ENCODE measurements at places on chromosomes 13 and 19.
A peak's percentile ranks its signal among the peaks of the same experiment; 100 is the strongest.

DNA sequence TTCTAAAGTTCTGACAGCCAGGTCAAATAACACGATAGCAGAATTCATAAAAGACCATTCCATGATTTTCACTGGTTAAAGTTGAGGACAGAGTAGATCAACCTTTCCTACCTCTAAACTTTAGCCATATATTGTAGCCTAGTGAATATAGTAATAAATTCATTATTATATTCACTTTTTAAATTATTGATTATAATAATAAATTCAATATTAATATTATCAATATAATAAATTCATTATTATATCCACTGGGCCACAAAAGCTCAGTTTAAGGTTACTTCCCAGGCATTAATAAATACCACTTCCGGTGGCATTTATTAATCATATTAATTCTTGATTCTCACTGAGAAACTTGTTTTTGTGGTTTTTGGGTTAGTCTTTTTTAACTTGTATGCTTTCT, 85.7 kb upstream of the GPC6 start:
- no peak for DNase-seq

DNA sequence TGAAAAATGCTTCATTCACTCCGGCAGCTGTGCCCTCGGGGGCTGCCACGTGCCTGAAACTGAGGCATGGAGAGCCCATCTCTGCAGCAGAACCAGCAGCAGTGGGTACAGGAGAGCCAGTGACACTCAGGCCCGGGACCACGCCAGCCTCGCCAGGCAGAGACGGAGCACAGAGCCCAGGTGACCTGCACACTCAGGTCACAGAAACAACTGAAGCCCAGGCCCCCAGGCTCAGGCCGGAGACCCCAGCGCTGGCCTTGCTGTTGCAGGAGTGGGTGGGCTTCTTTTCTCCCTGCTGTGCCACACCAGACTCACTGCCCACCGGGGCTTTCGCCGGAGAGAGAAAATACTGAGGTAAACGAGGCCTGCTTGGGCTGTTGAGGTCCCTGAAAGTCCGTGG, 117.3 kb downstream of the SOX1 start:
- no peak for DNase-seq

DNA sequence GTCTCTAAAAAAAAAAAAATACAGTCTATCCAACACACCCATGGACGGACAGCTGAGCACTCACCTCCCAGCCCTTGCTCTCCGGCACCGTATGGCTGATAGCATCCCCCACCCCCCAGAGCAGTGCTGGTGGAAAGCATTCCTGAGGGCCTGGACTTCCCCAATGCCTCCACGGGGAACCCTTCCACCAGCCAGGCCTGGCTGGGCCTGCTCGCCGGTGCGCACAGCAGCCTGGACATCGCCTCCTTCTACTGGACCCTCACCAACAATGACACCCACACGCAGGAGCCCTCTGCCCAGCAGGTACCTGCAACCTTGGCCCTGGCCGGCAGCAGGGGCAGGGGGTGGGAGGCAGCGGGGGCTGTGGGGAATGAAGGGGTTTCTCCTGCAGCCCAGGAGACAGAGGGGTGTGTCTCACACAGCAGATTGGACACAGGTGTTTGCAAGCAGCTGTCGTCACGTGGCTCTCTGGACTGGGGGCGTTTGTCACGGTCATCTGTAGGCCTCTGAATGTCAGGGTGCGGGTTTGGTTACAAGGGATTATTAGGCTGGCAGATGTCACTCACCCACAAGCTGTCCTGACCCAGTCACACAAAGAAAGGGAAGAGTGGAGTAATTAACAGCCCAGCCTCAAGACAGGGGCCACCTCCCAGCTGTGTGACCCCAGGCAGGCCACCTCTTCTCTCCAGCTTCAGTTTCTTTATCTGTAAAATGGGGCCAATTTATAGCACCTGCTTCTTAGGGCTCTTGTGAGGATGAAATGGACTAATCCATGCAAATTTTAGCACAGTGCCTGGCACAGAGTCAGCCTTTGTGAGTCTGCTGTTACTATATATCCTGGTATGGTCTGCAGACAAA, 19.3 kb downstream of the PLD3 start:
- no peak for DNase-seq

GRCh38 chr13:91331047-91331915, 16.2 kb upstream of the MIR17HG start:
- no peak for DNase-seq

- DNase-seq, result no peak
Observed at GRCh38 chr19:28656644-28657043, 556.3 kb downstream of the UQCRFS1 start.

DNA sequence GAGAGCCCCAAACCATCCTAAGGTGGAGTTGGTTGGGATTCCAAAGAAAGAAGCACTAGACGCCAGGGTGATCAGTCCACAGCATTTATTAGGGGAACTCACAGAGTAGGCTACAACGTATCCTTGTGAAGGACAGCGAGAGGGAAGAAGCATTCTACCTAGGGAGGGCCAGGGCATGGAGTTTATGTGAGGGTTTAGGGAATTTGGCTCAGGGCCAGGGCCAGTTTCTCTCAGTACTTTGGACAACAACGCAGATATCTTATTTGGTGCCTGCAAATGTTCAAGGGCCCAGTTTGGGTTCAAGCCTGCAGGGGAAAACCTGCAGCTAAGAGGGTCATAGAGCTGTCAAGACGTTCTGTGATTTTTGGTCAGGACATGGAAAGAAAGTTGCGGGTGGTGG, 73.9 kb upstream of the GJB6 start:
- DNase-seq, result no peak

- no peak for DNase-seq
Observed at GRCh38 chr13:45353895-45354294, 12.9 kb upstream of the TPT1 start.

GRCh38 chr13:76837801-76838200, 48.4 kb downstream of the KCTD12 start:
- DNase-seq, result no peak

DNA sequence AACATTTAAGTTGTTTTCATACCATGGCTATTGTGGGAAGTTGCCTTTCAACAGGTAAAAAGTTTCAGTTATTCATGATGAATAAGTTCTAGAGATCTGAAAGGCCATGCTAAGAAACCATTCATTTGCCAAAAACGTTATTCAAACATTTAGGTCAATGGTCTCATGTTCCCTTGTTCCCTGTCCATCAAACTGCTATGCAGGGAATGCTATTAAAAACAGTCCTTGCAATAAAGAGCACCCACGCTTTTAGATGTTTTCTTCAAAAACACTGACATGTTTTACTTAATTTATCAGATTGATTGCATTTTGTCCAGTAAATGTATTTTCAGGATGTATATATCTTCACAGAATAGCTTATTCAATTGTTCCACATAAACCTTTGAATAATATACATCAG, 573.2 kb upstream of the PCDH20 start:
- DNase-seq, result no peak

GRCh38 chr19:50181121-50181520, 18.0 kb upstream of the IZUMO2 start:
- DNase-seq, result no peak

- DNase-seq, result peak; percentile 31
Observed at GRCh38 chr13:20492641-20493040, 33.0 kb downstream of the CRYL1 start.

- no peak for DNase-seq
Observed at GRCh38 chr19:48896191-48896720, 2.3 kb downstream of the TULP2 start.

DNA sequence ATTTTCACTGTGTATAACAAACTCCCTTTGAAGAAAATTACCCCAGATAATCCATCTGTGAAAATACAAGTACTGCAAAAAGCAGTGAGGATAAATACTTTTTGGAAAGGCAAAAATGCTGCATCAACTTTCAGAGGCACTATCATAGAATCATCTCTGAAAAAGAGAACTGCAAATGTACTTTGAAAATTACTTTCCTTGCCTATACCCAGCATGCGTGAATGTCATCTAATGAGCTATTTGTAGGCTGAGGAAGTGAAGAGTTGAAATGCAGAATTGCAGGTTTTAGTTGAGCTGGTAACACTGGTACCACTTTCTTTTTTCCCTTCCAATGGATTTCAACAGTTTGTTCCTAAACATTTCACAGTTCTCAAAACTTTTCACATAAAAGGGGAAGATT, 196.7 kb downstream of the TBC1D4 start:
- DNase-seq, result no peak

GRCh38 chr19:55112246-55112776, 5.1 kb downstream of the PPP1R12C start:
- no peak for DNase-seq

GRCh38 chr19:4877753-4878490, 10.5 kb upstream of the PLIN3 start:
- DNase-seq, result no peak

DNA sequence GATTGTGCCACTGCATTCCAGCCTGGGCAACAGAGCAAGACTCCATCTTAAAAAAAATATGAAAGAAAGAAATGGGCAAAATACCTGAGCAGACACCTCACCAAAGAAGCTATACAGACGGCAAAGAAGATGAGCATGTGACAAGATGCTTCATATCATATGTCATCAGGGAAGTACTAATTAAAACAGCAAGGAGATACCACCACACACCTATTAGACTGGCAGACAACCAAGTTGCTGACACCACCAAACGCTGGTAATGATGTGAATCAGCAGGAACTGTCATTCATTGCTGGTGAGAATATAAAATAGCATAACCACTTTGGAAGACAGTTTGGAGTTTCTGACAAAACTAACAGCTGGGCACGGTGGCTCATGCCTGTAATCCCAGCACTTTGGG, 11.5 kb upstream of the TFDP1 start:
- DNase-seq, result no peak

- no peak for DNase-seq
Observed at GRCh38 chr19:38946229-38947010, 15.7 kb downstream of the MRPS12 start.

DNA sequence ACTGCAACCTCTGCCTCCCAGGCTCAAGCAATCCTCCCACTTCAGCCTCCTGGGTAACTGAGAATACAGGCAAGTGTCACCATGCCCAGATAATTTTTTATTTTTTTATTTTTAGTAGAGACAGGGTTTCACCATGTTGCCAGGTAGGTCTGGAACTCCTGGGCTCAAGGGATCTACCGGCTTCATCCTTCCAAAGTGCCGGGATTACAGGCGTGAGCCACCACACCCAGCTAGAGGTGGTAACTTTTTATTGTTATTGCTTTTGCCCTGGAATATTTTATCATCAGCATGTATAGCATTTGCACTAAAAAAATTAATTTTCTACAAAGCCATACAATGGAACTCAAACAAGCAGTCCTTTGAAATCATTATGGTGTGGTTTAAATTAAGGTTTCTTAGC, 14.0 kb downstream of the HAUS8 start:
- DNase-seq, result no peak

GRCh38 chr19:4415352-4415751, 12.9 kb downstream of the CHAF1A start:
- no peak for DNase-seq

DNA sequence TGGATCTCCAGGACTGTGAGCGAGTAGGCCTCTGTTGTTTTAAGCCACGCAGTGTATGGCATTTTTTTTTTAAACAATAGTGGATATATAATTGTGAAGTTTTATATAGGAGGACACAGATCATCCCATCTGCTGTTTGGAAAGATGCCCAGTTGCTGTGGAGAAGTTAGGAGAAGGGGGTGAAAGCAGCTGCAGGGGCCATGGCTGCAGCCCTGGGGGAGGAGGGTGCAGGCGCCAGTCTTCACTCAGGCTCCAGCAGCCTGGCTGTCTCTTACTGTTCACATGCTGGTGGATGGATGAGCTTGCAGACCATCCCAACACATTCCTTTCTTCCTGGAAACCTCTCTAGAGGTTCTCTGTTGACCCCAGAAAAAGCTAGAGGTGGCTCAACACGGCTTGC, 242.3 kb downstream of the TEX29 start:
- no peak for DNase-seq

DNA sequence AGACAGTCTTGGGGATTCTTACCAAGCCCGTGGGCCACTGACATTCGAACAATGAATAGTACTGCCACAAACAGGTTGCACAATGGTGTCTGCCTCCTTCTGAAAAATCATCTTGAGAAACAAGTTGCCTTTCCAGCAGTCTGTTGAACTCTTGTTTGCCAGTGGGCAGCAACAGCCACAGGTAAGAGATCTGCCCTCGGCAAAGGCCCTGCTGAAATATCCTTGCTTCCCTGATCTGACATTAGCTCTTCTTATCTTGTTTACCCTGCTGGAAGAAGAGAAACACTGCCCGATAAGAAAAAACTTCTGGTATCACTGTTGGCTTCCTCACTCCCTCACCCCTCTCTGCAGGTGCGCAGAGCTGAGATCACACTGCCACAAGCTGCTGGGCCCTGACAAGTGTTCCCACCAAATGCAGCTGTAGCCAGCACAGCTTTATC, 2.0 kb downstream of the DOCK9 start:
- no peak for DNase-seq

DNA sequence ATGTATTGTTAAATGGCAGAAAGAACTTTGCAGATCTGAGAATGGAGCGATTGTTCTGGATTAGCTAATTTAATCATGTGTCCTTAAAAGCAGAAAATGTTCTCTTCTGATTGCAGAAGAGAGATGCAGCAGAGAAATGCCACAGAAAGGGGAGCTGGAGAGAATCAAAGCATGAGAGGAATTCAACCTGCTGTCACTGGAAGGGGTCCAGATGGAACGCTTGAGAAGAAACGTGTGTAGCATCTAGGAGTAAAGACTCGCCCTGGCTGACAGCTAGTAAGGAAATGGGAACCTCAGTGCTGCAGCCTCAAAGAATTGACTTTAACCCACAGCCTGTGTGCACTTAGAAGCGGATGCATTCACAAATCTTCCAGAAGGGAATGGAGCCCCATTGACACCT, 502.8 kb downstream of the KLF12 start:
- DNase-seq, result no peak

- no peak for DNase-seq
Observed at GRCh38 chr13:94128430-94128829, 351.1 kb downstream of the DCT start.

Measured in HFFc6 (cell line).